ENCODE measurements at places on chromosomes 6 and 20. TPM values are rescaled to one million over a fixed set of nuclear protein-coding genes. Genes with fewer than 3 reads are reported as not detected.

DEFB123 gene
- total RNA-seq = not detected

- no peak for DNase-seq
- H3K27me3 ChIP-seq = no peaks in the 10 kb centered on the region
- H3K4me1 ChIP-seq = peaks cover 32% of the 10 kb centered on the region
- no peak overlapping the region for H3K4me3 ChIP-seq
These were observed 167.2 kb upstream of the THEMIS start for GRCh38 chr6:128068119-128068479.

- no peaks in the 10 kb centered on the region for H3K27me3 ChIP-seq
- no peak overlapping the region for H3K27ac ChIP-seq
- peaks cover 5% of the 10 kb centered on the region for H3K36me3 ChIP-seq
- no peak for DNase-seq
- no peak overlapping the region for H3K4me3 ChIP-seq
These were observed 143.3 kb downstream of the MYO6 start for GRCh38 chr6:75892384-75892783.

SCRT2 gene
- total RNA-seq = 0.14 TPM

- no peak overlapping the region for H3K4me3 ChIP-seq
- DNase-seq = no peak
- peaks cover 7% of the 10 kb centered on the region for H3K36me3 ChIP-seq
- H3K27ac ChIP-seq = no peak overlapping the region
- peaks cover 11% of the 10 kb centered on the region for H3K27me3 ChIP-seq
- H3K4me1 ChIP-seq = no peaks in the 10 kb centered on the region
These were observed 137.5 kb downstream of the NRN1 start for GRCh38 chr6:5869261-5869660.

PTPRT gene
- total RNA-seq = 1.1 TPM

OCSTAMP gene
- not detected for total RNA-seq

GRCh38 chr20:48731536-48731935 is 96.3 kb downstream of the PREX1 start:
- H3K27me3 ChIP-seq = no peaks in the 10 kb centered on the region
- H3K4me1 ChIP-seq = peaks cover 7% of the 10 kb centered on the region
- DNase-seq = no peak
- H3K27ac ChIP-seq = no peak overlapping the region
- H3K36me3 ChIP-seq = no peaks in the 10 kb centered on the region
- H3K4me3 ChIP-seq = no peak overlapping the region

- no peak for DNase-seq
- no peaks in the 10 kb centered on the region for H3K27me3 ChIP-seq
- H3K27ac ChIP-seq = no peak overlapping the region
- H3K4me3 ChIP-seq = no peak overlapping the region
- no peaks in the 10 kb centered on the region for H3K36me3 ChIP-seq
These were observed 13.8 kb downstream of the TGM6 start for GRCh38 chr20:2394411-2395055.

EYA2 gene
- 1.5 TPM for total RNA-seq

PCSK2 gene
- 0.74 TPM for total RNA-seq

DNAH8 gene
- total RNA-seq = not detected

BAG2 gene
- total RNA-seq = 8.0 TPM

DNA sequence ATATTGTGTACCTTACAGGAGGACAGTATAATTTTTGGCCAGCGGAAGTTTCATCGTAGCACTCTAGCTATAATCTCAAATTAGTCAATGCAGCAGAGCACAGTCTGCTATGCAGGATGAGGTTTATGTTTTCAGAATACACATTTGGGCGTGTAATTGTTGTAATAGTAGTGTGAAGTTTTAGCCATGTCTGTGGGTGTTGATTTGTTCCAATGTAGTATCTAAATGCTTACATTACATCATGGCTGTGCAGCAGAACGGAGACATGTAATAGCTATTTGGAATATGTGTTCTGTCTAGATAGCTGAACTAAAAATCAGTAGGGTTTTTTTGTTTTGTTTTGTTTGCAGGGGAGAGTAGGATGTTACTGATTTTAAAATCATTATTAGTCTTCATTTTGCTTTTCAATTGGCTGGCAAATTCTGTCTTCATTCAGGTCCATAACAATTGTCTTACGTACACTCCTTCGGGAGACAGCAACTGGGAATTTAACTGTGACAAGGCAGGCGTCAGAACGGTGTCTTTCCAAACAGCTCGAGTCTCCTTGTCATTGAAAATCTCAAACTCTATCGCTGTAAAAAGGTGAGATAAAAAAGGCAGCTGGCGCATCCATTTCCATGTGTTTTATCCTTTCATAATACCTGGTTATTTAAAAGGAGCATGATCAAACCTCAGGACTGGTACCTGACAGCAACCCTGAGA is 65.1 kb upstream of the CDH4 start:
- H3K27ac ChIP-seq = no peak overlapping the region
- no peak overlapping the region for H3K4me3 ChIP-seq
- no peaks in the 10 kb centered on the region for H3K36me3 ChIP-seq
- H3K27me3 ChIP-seq = peaks cover 57% of the 10 kb centered on the region
- no peak for DNase-seq

DNA sequence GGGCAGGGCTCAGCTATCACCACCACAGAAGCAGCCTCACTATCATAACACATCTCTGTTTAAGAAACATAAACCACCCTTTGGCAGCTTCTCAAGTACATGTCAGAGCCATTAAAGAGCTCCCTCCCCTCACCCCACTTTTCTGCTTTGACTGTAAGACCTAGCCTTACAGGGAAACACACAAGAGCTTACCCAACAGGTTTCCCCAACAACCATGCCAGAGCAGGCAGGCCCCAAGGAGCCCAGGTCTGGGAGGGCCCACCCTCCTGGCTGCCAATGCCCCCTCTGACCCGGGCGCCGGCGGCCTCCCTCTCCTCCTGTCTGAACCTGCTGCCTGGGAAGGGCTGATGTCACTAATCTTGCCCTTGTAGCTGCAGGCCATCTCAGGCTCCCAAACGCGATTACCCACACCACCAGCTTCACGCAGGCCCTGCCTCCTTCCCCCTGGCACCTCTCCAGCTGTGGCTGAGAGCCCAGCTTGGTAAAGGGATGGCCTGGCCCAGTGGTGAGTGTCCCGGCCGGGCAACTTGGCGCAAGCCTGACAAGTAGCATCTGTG is 402.0 kb downstream of the MAFB start:
- H3K4me1 ChIP-seq = peaks cover 57% of the 10 kb centered on the region
- H3K36me3 ChIP-seq = peaks cover 12% of the 10 kb centered on the region
- DNase-seq = no peak
- H3K27ac ChIP-seq = peak overlapping the region; percentile 43
- H3K27me3 ChIP-seq = no peaks in the 10 kb centered on the region
- no peak overlapping the region for H3K4me3 ChIP-seq

GSTA1 gene
- total RNA-seq = 0.89 TPM

COL9A3 gene
- 123 TPM for total RNA-seq

FAM83D gene
- 57.7 TPM for total RNA-seq

DNA sequence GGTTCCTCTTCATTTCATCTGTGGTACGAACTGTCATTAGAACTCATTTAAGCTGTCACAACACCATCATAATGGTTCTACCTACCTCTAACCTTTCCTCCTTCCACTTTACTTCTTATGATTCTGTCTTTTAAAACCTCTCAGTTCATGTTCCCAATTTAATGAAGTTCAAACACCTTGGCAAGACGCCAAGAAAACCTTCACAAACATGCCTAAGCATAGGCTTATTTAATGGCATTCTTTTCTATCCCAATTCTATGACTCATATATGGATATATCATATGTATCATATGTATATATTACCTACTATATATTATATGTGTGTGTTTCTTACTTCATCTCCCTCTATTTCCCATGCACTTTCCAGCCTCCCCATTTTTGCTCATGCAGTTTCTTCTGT is 283.4 kb upstream of the TBX18 start:
- no peaks in the 10 kb centered on the region for H3K36me3 ChIP-seq
- no peak overlapping the region for H3K4me3 ChIP-seq
- no peak overlapping the region for H3K27ac ChIP-seq
- H3K27me3 ChIP-seq = no peaks in the 10 kb centered on the region
- no peak for DNase-seq

FAM83C gene
- not detected for total RNA-seq

- 0 out of 2 replicates have a peak, but pooled peaks cover 2% of the 10 kb centered on the region for H3K36me3 ChIP-seq
- H3K4me3 ChIP-seq = no peak overlapping the region
- peaks cover 22% of the 10 kb centered on the region for H3K27me3 ChIP-seq
- peaks cover 20% of the 10 kb centered on the region for H3K4me1 ChIP-seq
- no peak overlapping the region for H3K27ac ChIP-seq
These were observed 4.1 kb downstream of the PAQR8 start for GRCh38 chr6:52365866-52366540.

HLA-DRA gene
- total RNA-seq = 2.8 TPM

THEMIS gene
- total RNA-seq = not detected

ECT2L gene
- total RNA-seq = not detected

- H3K4me1 ChIP-seq = peaks cover 70% of the 10 kb centered on the region
- H3K27ac ChIP-seq = peak overlapping the region; percentile 92
- H3K4me3 ChIP-seq = 0 out of 2 replicates have a peak overlapping the region, but pooled peaks have one; percentile 10
- peaks cover 16% of the 10 kb centered on the region for H3K36me3 ChIP-seq
- H3K27me3 ChIP-seq = no peaks in the 10 kb centered on the region
These were observed 7.8 kb downstream of the ADA start for GRCh38 chr20:44643596-44644229.

- H3K4me3 ChIP-seq = no peak overlapping the region
- peaks cover 12% of the 10 kb centered on the region for H3K4me1 ChIP-seq
- no peak overlapping the region for H3K27ac ChIP-seq
- 0 out of 2 replicates have a peak, but pooled peaks cover 3% of the 10 kb centered on the region for H3K36me3 ChIP-seq
- H3K27me3 ChIP-seq = no peaks in the 10 kb centered on the region
These were observed 397.9 kb upstream of the SPTLC3 start for GRCh38 chr20:12610871-12611270.

VSTM2L gene
- total RNA-seq = 1.9 TPM

DNA sequence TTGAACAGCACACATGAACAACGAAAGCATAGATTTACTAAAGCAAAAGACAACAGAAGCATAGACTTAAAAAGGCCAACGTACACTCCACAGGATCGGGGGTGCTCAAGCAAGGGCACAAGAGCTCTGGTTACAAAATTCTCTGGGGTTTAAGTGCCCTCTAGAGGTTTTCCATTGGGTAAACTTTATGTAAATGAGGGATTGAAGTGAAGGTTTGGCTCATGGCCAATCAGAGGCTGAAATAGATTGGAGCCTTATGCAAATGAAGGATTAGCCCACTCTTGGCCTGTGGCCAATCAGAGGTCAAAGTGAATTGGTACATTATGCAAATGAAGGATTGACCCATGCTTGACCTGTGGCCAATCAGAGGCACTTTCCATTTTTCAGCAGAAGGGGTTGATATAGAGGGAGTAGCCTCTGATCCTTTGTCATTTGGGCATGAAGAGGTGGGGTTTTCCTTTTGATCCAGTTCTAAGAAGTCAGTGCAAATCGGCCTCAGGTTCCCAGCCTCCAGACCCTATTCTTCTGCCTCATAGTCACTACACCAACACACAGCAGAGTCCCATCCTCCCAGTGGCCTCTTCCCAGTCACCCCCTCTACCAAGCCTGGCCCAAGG is 244.9 kb downstream of the THBS2 start:
- peaks cover 41% of the 10 kb centered on the region for H3K36me3 ChIP-seq
- no peak overlapping the region for H3K4me3 ChIP-seq

- DNase-seq = no peak
- H3K4me1 ChIP-seq = peaks cover 56% of the 10 kb centered on the region
- H3K27me3 ChIP-seq = no peaks in the 10 kb centered on the region
These were observed 27.1 kb downstream of the TOP1 start for GRCh38 chr20:41055679-41056078.

DNA sequence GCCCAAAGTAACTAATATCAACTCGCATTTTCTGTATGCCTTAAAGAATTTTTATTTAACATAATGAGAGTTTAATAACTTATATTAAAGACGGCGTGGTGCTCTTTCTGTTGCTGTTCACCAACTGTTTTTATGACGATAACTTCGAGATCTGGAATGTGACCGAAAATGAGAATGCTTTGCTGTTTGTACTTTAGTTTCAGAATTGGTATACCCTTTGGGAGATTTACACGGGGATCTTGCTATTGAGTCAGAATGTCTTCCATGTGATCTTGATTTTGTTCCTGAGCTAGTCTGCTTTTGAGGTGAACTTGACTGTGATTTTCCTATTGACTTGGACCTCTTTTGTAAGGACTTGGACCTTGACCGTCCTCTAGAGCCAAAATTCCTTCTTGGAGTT is 17.9 kb downstream of the PNRC1 start:
- H3K36me3 ChIP-seq = peaks cover 2% of the 10 kb centered on the region
- H3K27ac ChIP-seq = no peak overlapping the region
- no peaks in the 10 kb centered on the region for H3K27me3 ChIP-seq

GRCh38 chr6:137931849-137932465 is 64.9 kb downstream of the TNFAIP3 start:
- H3K27ac ChIP-seq = no peak overlapping the region
- no peak overlapping the region for H3K4me3 ChIP-seq
- H3K27me3 ChIP-seq = peaks cover 3% of the 10 kb centered on the region
- no peaks in the 10 kb centered on the region for H3K36me3 ChIP-seq
- H3K4me1 ChIP-seq = peaks cover 14% of the 10 kb centered on the region

DNA sequence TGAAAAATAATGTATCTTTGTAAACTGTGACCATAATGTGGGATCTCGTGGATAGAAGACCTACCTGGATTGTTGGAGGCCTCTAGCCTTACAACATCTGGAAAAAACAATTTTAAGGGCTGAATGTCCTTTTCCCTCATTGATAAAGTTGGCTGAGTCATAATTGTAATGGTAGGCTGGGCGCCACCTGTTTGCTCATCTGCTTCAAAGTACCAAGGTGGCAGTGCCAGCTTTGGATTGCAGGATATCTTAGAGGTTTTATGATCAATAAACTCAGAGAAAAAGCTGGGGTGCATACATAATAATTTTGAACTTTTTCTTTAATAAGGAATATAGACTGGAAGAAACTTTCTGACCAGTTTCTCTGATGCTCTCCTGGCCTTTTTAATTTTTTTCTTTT is 653.4 kb downstream of the MMUT start:
- no peaks in the 10 kb centered on the region for H3K27me3 ChIP-seq
- H3K36me3 ChIP-seq = no peaks in the 10 kb centered on the region
- no peak overlapping the region for H3K4me3 ChIP-seq
- no peak for DNase-seq
- no peaks in the 10 kb centered on the region for H3K4me1 ChIP-seq

- DNase-seq = no peak
- no peak overlapping the region for H3K27ac ChIP-seq
- H3K4me1 ChIP-seq = no peaks in the 10 kb centered on the region
- no peak overlapping the region for H3K4me3 ChIP-seq
- H3K36me3 ChIP-seq = peaks cover 6% of the 10 kb centered on the region
These were observed 48.7 kb downstream of the YTHDF1 start for GRCh38 chr20:63167026-63167917.

Measured in WTC11 (cell line).